ENCODE measurements at places on chromosomes 16 and 17.

DNA sequence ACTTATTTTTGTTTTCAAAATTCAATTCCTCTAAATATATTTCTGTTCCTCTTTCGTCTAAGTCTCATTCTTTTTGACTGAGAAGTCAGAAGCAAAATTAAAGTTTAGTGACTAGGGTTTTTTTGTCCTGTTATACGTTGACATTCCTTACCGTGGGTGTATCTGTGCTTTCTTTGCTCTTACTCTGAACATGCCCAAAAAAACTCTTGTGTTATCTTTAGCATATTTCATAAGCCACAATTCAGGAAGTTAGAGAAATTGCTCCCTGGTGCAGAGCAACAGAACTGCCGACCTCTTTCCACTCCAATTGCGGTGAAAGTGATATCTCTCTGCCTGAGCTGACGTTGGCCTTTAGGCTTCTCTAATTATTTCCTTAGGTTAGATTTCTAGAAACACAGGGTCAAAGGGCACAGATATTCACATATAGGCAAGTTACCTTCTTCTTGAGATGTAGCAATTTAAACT lies 65.7 kb downstream of the CENPV start:
- DNase-seq, result no peak

- no peak for DNase-seq
Measured at GRCh38 chr17:28811651-28812090, 30.9 kb downstream of the FAM222B start.

DNA sequence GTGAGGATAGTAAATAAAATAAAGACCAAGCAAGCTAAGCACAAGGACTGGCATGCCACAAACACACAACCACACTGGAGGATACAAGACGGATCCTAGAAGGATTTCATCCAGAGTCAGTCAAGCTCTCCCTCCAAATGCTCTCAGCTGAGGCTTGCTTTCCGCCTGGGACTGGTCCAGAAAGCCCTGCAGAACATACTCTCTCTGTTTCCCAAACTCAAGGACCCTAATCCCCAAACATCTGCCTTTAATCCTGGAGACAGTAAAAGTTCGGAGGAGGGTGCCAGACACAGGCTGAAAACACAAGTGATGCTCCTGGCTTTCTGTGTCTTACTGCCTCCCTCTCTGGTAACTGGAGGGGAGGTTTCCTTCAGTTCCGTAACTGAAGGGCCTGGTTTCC lies 5.3 kb upstream of the HSD11B2 start:
- no peak for DNase-seq

DNA sequence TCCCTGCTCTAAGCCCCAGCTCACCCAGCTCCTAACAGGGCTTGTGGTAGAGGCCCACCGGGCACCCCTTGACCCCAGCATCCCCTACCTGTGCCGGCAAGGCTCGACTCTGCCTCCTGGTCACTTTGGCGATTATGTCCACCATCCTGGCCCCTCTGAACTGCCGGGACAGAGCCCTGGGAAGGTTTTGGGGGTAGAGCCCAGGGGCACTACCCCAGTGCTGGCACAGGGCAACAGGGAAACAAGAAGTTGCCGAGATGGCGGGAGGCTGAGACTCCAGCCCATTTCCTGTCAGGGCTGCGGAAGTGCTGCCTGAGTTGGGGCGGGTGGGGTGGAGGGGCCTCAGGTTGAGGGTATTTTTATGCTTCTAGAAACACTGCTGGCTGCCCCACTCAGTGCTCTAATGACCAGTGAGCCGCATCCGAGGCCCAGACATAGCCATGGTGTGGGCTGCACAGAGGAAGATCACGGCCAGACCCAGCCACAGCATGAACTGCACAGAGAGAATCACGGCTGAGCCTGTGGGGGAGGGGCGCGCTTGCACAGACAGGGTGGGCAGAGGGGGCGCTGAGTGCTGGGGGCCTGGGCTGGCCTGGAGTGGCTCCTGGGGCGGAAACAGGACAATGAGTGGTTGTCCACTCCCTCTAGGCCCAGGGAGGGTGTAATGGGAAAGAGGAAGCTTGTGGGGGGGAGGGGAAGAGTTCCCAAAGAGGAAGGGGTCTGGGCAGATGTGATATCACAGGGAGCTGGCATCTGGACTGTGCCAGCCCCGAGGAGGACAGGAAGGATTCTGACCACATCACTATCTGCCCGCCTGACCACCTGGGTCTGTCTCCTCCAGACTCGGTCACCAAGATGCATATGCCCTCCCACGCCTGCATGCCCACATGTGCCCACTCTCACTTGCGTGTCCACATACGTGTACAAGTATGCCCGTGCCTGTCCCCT lies 22.3 kb downstream of the ARHGAP27 start:
- DNase-seq, result peak; percentile 21

DNA sequence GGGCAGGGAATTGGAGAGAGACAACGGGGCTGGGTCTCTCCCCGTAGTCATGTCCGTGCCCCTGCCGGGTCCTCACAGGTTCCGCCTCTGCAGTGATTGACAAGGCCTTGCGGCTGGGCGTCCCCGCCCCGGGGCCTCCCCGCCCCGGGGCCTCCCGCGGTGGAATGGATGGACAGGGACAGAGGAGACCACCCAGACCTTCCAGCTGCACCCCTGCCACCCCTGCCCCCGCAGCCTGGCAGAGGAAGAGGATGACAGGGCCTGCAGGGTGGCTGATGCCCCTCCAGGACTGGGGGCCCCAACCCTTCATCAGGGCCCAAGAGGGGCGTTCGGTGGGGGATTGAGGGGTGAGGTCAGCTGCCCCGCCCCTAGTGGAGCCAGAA lies 216.4 kb upstream of the CIBAR2 start:
- no peak for DNase-seq

GRCh38 chr17:49510720-49511110 lies 15.6 kb downstream of the NGFR start:
- no peak for DNase-seq

DNA sequence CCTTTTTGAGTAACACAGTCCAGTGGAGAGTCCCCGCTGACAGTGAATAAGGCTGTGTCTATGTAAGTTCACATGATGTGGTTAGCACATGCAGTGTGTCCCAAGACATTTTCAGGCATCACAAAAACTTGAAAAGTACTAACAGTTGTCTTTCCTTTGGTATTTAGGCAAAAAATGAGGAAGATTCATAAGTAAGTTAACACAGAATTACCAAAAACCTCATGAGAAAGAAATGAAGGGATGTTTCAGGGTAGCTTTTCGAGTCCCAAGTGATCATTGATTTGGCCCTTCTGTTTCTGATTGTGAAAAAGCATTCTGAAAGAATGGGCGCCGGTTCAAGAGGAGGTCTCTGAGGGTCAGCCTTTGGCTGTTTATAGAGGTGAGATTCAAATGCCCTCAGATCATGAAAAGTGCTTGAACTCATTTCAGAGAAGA lies 529 bp upstream of the ASPA start:
- DNase-seq, result no peak

DNA sequence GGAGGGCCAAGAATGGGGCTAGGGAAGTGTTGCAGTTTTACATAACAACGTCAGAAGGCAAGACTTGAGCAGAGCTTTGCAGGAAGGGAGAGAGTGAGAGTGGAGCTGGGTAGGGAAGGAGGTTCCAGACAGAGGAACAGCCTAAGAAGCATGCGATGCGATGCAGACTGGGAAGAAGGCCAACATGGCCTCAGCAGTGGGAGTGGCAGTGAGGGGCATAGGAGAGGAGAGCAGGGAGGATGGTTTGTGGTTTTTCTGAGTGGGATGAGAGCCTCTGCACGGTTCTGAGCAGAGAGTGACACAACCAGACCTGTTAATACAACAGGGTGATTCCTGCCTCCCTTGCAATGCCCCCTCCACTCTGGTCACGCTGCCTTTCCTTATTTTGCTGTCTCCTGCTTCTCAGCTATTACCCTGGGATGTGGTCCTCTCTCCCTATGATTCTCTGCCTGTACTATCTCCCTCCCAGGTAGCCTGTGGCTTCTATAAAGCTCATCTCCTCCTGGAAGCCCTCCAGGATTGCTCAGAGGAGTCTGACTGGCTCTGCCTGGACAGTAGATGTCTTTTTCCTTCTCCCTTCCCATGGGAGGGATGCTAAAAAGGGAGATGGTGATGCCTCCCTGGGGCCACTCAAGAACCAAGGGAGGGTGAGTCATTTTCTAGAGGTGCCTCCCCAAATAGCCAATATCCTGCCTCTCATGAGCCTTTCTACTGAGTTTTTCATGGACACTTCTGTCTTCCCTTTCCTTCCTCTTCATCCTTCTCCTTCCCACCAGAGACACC lies 38.7 kb upstream of the NGFR start:
- no peak for DNase-seq

DNA sequence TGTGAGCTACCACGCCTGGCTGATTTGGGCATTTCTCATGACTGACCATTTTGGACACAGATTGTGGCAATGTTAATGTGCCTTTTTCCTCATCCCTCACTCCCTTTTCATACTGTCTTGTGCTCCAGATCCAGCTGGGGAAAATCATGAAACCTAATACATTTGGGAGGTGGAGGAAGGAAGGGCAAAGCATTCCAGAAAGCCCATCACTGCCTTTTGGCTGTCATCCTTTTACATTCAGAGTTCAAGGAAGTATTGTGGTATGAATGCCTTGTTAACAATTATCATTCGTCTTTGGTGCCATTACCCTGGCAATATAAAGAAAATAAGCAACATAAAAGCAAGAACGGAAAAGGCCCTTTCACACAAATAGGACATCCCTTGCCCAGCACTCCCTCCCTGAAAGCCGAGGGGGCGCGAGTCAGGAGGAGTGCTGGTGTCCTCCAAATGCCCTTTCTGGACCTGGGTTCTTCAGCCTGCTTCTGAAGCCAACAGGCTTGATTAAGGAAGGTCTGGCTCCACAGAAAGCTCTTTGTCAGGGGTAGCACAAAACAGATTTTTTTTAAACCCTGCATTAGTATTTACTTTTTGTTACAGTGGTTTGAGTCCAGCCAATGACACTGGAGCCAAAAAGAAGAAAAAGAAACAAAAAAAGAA lies 20.1 kb downstream of the NMT1 start:
- DNase-seq, result no peak

- peak; percentile 59 for DNase-seq
Measured at GRCh38 chr17:40355123-40355803, 9.3 kb downstream of the GJD3 start.

- DNase-seq, result no peak
Measured at GRCh38 chr17:57699751-57700219, 45.3 kb downstream of the CCDC182 start.

- no peak for DNase-seq
Measured at GRCh38 chr16:85227084-85227945, 115.0 kb upstream of the CIBAR2 start.

DNA sequence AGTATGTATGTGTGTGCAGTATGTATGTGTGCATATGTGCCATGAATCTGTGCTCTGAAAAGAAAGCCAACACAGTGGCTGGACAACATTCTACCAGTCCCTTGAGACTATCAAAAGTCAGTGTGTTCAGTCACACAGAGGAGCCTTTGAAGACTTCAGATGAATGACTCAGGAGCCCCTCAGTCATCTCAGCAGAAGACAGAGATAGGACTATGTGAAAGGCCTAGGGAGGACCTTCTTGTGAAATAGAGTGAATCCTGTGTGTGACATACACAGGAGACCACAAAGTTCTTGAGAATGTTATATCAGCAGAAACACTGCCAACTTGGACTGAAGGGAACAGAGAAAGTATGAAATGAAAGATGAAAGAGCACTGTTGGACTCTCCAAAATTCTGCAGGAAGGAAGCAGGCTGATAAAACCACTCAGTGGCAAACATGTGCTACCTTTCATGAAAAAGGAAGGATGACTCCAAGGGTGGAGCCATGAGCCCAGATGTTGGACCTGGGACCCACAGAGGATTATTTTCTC lies 108.4 kb downstream of the METRNL start:
- no peak for DNase-seq

GRCh38 chr17:45261577-45262515 lies at the start of gene SPATA32:
SPATA32 (minus strand) TSS chr17:45262094; CDS start chr17:45262016, 78 bp downstream.
- DNase-seq, result peak; percentile 56

GRCh38 chr17:16037636-16038035 lies 38.0 kb downstream of the TTC19 start:
- no peak for DNase-seq

GRCh38 chr17:78300962-78301820 lies 58.7 kb downstream of the SOCS3 start:
- no peak for DNase-seq

DNA sequence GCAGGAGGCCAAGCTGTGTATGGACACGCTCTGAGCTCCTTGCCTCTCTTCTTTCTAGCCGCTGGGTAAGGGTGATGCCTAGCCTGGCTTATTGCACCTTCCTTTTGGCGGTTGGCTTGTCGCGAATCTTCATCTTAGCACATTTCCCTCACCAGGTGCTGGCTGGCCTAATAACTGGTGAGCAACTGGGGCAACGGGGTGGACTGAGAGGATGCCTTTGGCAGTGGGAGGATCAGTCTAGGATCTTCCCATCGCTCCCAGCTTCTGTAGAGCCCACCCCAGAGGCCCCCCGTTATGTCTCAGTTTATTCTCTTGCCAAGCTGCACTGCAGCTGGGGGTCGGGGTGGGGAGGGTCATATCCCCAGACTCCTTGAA lies 4.4 kb downstream of the G6PC3 start:
- no peak for DNase-seq

DNA sequence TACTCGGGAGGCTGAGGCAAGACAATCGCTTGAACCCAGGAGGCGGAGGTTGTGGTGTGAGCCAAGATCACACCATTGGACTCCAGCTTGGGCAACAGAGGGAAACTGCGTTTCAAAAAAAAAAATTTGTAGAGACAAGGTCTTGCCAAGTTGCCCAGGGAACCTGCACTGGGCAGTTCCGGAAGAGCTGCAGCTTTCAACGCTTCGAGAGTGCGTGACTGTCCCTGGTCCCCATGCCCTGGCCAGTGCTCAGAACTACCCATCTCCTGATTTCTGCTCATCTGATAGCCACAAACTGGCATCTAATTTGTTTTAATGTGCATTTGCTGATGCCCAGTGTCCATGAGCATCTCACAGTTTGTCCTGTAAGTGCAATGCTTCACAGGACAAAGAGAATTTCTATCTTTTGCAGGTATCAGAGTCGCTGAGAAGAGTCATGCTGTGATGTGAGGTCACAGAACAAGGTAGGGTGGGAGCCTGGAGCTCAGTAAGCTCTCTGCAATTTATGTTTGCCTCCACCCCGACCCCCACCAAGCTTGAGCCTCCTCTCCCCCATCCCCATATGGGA lies 3.9 kb downstream of the ACTG1 start:
- DNase-seq, result no peak

DNA sequence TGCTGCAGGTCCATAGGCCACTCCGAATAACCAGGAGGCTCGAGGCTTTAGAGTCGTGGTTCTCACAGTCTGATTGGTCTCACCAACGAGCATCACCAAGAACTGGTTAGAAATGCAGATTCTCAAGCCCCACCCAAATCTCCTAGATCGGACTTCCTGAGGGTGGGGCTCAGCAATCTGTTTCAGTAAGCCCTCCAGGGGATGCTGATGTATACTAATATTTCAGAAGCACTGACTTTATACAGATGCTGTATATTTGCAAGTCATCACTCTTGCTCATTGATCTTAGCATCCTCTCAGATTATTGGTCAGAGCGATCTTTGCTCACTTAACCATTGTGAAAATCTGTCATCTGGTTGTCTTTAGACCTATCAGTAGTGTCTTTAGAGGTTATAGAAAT lies 4.4 kb upstream of the VAC14 start:
- DNase-seq, result no peak
